ENCODE measurements at places on chromosomes 12 and 14. TPM values are rescaled to one million over a fixed set of nuclear protein-coding genes. Genes with fewer than 3 reads are reported as not detected.

DNA sequence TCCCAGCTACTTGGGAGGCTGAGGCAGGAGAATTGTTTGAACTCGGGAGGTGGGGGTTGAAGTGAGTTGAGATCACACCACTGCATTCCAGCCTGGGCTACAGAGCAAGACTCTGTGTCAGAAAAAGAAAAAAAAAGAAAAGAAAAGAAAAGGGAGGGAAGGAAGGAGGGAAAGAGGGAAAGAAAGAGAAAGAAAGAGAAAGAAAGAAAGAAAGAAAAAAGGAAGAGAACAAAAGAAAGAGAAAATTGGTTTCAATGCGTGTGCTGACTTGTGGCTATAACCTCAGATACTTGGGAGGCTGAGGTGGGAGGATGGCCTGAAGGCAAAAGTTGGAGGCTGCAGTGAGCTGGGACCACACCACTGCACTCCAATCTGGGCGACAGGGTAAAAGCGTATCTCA is 128.4 kb upstream of the TBX3 start:
- no peak for DNase-seq

- peak; percentile 87 for DNase-seq
These were observed 1.4 kb downstream of the PLXNC1 start for GRCh38 chr12:94149781-94150239.

- DNase-seq = no peak
These were observed 98.1 kb downstream of the PHETA1 start for GRCh38 chr12:111270774-111271173.

GRCh38 chr12:54383041-54383609 is 1.4 kb downstream of the ZNF385A start:
- DNase-seq = no peak

DNA sequence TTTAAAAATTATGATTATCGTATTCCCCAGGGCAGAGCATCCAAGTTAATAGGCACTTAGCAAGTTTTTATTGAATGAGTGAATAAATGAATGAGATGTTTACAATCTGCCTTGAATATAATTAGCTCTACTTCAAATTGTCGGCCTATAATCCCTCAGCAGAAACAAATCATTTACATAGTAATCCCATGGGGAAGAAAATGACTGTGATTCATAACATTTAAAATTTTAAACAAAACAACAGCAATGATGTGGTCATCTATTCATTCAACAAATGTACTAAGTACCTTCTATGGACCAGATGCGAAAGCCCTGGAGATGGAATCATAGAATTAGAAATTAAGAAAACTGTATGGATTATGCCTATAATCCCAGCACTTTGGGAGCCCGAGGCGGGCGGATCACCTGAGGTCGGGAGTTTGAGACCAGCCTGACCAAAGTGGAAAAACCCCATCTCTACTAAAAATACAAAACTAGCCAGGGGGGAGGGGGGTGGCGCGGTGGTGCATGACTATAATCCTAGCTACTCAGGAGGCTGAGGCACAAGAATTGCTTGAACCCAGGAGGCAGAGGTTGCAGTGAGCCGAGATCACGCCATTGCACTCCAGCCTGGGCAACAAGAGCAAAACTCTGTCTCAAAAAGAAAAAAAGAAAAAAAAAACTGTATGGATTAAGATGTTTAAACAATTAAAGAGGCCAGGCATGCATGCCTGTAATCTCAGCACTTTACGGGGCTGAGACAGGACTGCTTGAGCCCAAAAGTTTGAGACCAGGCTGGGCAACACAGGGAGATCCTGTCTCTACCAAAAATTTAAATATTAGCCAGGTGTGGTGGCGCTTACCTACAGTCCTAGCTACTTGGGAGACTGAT is 17.7 kb upstream of the MDM2 start:
- no peak for DNase-seq

GRCh38 chr12:6284273-6284672 is 26.2 kb upstream of the PLEKHG6 start:
- peak; percentile 74 for DNase-seq

GRCh38 chr14:55946231-55946630 is 172.0 kb upstream of the PELI2 start:
- no peak for DNase-seq

DNA sequence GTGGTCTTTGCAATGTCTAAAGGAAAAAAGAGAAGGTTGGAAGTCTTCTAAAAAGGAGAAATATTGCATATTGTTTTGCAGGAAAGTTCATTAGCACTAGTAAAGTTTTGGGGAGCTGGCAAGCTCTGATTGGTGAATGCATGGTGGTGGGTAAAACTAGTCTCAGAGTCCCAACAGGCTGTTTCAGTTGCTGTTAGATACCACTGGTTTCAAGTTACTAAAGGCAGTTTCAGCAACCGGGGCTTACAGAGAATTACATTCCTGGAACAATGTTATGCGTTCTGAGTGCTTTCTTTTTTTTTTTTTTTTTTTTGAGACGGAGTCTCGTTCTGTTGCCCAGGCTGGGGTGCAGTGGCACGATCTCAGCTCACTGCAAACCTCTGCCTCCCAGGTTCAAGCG is 208.2 kb downstream of the EPS8 start:
- DNase-seq = no peak

DNA sequence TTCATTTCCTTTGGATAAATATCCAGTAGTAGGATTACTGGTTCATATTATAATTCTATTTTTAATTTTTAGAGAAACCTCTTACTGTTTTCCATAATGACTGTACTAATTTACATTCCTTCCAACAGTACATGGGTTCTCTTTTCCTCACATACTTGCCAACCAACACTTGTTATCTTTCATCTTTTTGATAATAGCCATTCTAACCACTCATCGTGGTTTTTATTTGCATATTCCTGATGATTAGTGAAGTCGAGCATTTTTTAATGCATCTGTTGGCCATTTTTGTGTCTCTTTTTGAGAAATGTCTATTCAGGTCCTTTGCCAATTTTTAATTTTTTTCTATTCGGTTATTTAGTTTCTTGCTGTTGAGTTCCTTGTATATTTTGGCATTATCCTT is 457.7 kb upstream of the PDE3A start:
- DNase-seq = no peak

- no peak for DNase-seq
These were observed 28.4 kb downstream of the AREL1 start for GRCh38 chr14:74684434-74684833.

GRCh38 chr14:55684956-55685584 is 105.1 kb downstream of the KTN1 start:
- DNase-seq = no peak

DNA sequence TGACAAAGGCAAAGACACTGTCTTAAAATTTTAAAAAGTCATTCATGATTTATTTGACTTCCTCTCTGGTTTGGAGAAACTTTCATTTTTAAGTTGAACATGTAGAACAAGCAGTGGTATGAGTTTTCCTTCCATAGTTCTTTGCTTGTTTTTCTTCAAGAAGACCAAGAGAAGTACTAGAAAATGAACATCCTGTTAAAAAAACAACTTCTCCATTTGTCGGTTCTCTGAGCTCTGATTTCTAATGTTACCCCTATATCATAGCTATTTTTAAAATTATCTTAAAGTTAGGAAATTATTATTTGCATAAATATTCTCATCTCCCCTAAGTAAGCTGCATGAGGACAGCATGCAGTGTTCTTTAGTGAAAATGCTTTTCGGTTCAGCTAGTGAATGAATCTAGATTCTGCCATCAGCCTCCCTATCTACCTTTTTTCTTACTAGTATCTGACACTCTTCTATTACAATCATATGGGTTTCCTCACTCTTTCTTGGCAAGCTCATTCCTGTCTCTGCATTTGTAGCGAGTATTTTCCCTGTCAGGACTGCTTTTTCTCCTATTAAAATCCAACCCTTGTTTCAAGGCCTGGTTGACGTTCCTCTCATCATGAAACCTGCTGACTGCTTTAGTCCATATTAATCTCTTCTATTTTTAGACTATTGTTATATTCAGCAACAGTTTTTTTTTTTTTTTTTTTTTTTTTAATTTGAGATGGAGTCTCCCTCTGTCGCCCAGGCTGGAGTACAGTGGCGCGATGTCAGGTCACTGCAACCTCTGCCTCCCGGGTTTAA is 15.8 kb downstream of the DIP2B start:
- no peak for DNase-seq

DNA sequence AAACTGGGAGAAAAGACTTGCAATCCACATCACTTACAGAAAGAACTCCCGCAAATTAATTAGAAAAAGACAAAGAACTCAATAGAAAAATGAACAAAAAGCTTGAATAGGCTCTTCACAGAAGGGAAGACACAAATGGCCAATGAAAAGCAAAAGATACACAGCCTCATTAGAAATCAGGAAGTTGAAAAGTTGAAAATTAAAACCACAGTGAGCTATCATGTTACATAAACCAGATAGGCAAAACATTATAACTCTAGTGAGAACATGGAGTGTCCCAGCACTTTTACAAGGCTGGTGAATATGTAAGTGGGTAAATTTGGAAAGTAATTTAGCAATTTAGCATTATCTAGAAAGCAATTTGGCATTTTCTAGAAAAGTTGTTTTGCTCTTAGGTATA is 158.4 kb upstream of the RASSF8 start:
- DNase-seq = no peak

GRCh38 chr14:23580948-23581281 is 2.3 kb upstream of the JPH4 start:
- peak; percentile 45 for DNase-seq

DNA sequence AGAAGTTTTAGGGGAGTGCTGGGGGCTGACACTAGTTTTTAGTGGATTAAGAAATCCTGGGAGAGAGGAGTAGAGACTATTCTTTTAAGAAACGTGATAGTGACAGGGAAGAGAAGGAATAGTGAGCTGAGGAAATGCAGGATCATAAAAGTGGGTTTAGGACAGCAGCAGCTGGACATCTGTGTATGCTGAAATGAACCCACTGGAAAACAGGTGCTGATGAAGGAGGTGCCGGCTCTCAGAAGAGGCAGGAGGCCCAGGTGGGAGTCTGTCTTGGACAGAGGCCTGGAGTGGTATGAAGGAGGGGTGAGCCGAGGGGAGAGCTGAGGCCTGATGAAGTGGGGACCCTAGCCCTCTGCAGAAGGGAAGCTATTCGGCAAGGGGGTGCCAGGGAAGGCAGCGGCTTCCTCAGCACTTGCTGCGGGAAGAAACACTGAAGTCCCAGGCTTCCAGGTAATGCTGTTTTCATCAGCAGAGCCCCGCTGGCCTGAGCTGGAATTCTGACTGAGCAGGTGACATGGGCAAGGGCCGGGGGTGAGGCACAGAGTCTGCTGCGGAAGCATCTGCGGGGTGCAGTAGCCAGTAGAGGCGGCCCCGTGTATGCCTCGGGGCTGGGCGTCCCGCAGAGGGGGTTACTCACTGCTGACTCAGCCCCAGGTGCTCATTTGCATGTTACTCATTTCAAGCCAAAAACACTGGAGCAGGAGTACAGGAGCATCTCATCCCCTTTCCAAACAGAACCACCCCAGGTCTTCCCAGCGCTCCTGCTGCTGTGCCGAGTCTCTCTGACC is 89.7 kb downstream of the TMCC3 start:
- DNase-seq = peak; percentile 72

GRCh38 chr12:106417926-106418910 is 60.7 kb downstream of the POLR3B start:
- DNase-seq = no peak

DNA sequence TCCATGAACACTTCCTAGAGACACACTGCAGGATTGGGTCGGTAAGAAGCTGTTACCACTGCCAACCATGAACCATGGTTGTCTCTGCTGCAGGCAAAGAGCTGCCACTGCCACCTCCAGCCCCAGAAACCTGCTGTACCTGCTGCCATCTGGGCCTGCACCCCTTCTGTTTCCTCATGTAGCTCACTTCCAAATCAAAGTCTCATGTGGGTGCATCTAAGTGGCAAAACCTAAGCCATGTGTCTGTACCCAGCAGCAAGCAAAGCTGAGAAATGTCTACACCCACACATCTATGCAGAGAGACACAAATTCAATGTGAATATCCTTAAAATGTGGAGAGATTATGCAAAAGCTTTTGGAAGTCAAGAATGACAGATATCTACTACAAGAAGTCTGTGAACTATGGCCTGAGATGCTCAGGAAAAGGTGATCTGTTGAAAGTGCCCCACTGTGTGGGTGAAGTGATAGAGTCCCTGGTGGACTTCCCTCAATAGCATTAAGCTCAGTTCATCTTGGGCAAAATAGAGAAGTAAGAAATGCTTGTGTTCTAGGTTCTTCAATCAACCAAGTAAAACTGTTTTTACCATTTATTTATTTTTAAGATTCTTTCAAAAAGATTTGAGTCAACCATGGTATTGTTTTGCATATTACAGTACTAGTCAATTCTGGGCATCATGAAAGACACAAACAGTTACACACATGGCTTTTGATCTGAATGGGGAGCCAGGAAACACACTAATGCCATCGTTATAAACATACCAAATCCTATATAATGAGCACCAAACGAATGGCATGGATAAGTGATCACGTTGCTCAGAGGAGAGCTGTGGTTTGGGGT is 64.4 kb downstream of the FOS start:
- DNase-seq = no peak

GRCh38 chr12:26874501-26875296 is 41.7 kb upstream of the ITPR2 start:
- DNase-seq = no peak

DNA sequence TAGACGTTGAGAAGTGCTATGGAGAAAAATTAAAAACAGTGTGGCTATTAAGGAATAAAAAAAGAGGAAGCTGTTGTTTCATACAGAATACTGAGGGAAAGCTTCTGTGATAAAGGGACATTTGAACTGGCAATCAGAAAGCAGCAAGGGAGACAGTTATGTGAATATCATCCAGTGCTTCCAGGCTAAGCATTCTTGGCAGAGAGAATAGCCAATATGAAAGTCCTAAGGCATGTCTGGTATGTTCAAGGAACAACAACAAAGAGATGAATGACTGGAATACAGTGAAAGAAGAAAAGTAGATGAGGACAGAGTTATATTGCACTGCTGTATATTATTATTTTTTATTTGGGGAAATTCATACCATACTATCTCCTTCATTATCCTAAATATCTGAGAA is 23.9 kb downstream of the SCAF11 start:
- no peak for DNase-seq

DNA sequence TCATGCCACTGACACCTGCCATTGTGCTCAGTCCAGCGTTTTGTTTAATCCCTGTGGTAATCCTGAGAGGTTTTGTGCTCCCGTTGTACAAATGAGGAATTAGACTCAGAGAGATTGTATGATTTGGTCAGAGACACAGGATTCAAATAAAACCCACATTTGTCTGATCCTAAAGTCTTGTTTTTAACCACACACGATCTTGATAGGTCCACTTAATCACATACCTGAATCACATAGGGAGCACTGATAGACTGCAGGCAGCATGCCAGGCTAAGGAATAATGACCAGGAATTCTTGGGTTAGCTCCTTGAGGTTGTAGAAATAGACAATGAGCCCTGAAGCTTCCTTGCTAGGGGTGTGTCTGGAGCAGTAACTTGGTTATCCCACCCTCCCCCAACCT is 202.6 kb upstream of the RGS6 start:
- no peak for DNase-seq

The MAP1LC3B2 gene
- total RNA-seq = 1.8 TPM

The MMP19 gene
- total RNA-seq = 39.7 TPM

The CCND2 gene
- total RNA-seq = 101 TPM

The PRKCH gene
- 37.5 TPM for total RNA-seq

The PFDN5 gene
- 486 TPM for total RNA-seq

The SERPINA9 gene
- total RNA-seq = not detected

The SLCO1A2 gene
- total RNA-seq = not detected
